ENCODE measurements at places on chromosomes 5 and 9. TPM values are rescaled to one million over a fixed set of nuclear protein-coding genes. Genes with fewer than 3 reads are reported as not detected.

- H3K36me3 ChIP-seq, result no peaks in the 10 kb centered on the region
- no peak for DNase-seq
- no peaks in the 10 kb centered on the region for H3K4me1 ChIP-seq
- no peak overlapping the region for H3K27ac ChIP-seq
- no peaks in the 10 kb centered on the region for H3K27me3 ChIP-seq
Observed at GRCh38 chr9:84845956-84846900, 176.7 kb downstream of the NTRK2 start.

The PCDHGA11 gene
- total RNA-seq, result 0.83 TPM

DNA sequence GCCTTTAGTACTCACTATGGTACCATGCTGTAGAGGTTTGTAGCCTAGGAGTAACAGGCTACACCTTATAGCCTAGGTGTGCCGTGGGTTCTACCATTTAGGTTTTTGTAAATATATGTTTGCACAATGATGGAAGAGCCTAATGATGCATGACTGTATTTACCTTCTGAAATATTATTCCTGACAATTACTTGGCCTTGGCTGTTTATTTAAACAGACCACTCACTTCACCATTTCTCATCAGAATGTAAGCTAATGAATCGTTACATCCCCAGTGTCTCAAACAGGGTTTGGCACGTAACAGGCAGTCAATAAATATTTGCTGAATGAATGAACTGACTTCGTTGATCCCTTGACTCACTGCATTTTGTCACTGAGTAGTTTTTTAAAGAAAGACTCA is 93.1 kb downstream of the MED27 start:
- no peak for DNase-seq
- H3K4me3 ChIP-seq, result no peak overlapping the region
- no peaks in the 10 kb centered on the region for H3K4me1 ChIP-seq
- H3K27me3 ChIP-seq, result no peaks in the 10 kb centered on the region
- no peak overlapping the region for H3K27ac ChIP-seq

The KDM3B gene
- total RNA-seq, result 82.3 TPM

- H3K36me3 ChIP-seq, result no peaks in the 10 kb centered on the region
- no peak overlapping the region for H3K4me3 ChIP-seq
- no peak for DNase-seq
- no peaks in the 10 kb centered on the region for H3K4me1 ChIP-seq
- no peak overlapping the region for H3K27ac ChIP-seq
- H3K27me3 ChIP-seq, result peaks cover 32% of the 10 kb centered on the region
Observed at GRCh38 chr9:23821375-23822181, 4.5 kb downstream of the ELAVL2 start.

DNA sequence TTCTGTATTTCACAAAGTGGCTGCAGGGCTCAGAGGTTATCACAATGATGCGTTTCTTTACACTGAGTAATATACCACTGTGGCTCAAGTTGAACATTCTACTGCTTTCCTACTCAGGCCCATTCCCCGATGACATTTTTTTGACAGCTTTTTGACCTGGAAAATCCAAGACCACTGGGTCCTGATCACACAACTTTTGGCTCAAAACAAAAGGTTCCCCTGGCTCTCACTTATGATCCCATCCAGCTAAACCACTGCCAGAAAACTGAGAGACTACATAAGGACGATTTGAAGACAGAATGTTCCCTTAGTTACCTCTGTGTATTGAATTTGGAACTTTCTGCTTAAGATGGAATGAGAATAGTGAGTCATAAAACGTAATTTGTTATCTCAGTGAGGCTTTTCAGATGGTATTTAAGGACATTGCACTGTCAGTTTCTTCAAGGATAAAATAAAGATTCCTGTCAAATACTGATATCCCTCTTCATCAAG is 78.0 kb upstream of the FBXL7 start:
- no peak for DNase-seq
- no peak overlapping the region for H3K27ac ChIP-seq
- no peaks in the 10 kb centered on the region for H3K27me3 ChIP-seq
- H3K4me3 ChIP-seq, result no peak overlapping the region
- H3K36me3 ChIP-seq, result no peaks in the 10 kb centered on the region

- no peaks in the 10 kb centered on the region for H3K36me3 ChIP-seq
- no peaks in the 10 kb centered on the region for H3K27me3 ChIP-seq
- DNase-seq, result peak; percentile 62
Observed at GRCh38 chr5:6820851-6821479, 107.7 kb downstream of the TENT4A start.

- no peaks in the 10 kb centered on the region for H3K36me3 ChIP-seq
- H3K4me1 ChIP-seq, result no peaks in the 10 kb centered on the region
- H3K27ac ChIP-seq, result no peak overlapping the region
- no peak overlapping the region for H3K4me3 ChIP-seq
- H3K27me3 ChIP-seq, result no peaks in the 10 kb centered on the region
Observed at GRCh38 chr5:107633171-107633901, 37.4 kb downstream of the EFNA5 start.
